ENCODE measurements at places on chromosomes 3 and 15. TPM values are rescaled to one million over a fixed set of nuclear protein-coding genes. Genes with fewer than 3 reads are reported as not detected.

The SMAD3 gene
- 34.0 TPM for total RNA-seq

The U2SURP gene
- total RNA-seq, result 40.2 TPM

The KLHL40 gene
- not detected for total RNA-seq

The POU1F1 gene
- not detected for total RNA-seq

The CPN2 gene
- not detected for total RNA-seq

The ZNF660 gene
- 0.76 TPM for total RNA-seq

The TTLL13 gene
- total RNA-seq, result not detected

The CHST2 gene
- 12.0 TPM for total RNA-seq

The UACA gene
- total RNA-seq, result 47.0 TPM
